Stimulated activated memory B cell treated with anti-CD40 and anti-IgM and Interleukin-4, amounts not matched to agents 10 μg/mL and 1 μg/mL and 100 μg/mL, for 72 hours (primary cell): ENCODE measurements at places on chromosomes 4 and X.

DNA sequence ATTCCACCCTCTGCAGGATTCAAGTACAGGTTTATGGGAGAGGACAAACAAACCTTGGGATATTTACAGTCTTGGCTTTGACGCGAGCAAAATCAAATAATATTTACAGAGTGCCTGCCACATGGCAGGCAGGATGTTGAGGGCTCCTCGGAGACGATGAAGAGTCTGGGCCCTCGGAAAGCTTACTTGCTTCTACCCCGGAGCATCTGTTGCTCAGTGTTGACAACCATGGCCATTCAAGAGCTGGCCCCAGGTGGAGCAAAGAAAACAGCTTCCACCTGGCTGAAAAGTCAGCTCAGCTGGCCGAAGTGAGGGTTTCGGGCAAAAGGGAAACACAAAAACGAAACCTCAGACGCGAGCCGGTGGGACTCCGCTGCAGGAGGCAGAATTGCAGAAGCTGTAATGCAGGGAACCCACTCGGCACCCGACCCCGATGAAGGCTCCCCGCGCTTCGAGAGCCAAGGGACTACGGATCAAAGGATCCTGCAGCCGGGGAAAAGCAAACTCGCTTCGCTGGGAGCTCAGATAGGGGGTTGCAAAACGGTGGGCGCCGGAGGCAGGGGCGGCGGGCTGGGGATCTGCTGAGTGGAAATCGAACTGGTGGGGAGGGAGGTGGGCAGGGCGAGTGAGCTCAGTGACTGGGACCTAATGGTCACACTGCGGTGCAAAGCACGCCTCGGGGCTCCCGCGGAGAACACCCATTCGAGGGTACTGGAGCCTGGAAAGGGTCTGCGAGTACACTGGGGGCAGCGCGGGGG is 805 bp downstream of the ATP8A1 start:
- peak; percentile 37 for ATAC-seq

DNA sequence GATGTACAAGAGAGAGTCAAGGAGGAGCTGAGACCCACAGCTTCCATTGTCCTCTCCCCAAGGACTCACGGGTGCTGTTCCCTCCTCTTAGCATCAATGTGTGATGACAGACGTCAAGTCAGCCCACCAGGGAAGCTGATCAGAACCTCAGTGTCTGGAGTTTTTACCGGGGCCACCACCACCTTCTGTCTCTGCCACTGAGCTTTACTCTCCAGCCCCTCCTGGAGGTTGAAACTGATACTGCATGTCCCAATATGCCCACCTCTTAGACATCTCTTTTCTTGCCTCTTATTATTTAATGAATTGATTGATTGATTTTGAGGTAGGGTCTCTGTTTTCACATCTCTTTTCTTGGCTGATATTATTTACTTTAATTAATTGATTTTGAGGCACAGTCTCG is 10.3 kb upstream of the AKAP17A start:
- peak; percentile 57 for ATAC-seq

- peak; percentile 85 for ATAC-seq
These were observed 208.7 kb downstream of the CHIC2 start for GRCh38 chr4:53855581-53856250.

DNA sequence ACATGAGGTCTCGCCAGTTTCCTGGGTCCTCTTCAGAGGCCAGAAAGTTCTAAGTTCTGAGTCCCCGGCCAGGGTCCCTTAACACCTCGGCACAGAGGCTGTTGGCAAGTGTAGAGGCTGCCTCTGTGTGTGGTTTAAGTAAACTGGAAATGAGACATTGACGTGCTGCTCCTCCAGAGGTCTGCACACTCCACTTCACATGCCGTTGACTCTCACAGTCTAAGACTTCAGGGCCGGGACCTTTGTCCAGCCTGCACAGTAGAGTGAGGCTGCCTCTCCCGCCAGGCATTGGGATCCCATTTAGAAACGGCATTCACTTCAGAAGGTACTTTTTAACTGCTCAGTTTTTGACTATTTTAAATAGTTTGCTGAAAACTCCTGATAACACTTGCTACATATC is 10.6 kb upstream of the TADA2B start:
- no peak for ATAC-seq

- ATAC-seq, result no peak
These were observed 339.3 kb downstream of the NKX6-1 start for GRCh38 chr4:84159762-84160161.

GRCh38 chr4:99947190-99947578 is 766 bp upstream of the DNAJB14 start:
- no peak for ATAC-seq

GRCh38 chr4:131459430-131460101 is 1689.5 kb upstream of the PCDH10 start:
- ATAC-seq, result peak; percentile 48

- ATAC-seq, result peak; percentile 51
These were observed at the start of gene ANXA3 for GRCh38 chr4:78551420-78552351. ANXA3 (plus strand) TSS chr4:78551770; CDS start chr4:78554474, 2,704 bp downstream.

DNA sequence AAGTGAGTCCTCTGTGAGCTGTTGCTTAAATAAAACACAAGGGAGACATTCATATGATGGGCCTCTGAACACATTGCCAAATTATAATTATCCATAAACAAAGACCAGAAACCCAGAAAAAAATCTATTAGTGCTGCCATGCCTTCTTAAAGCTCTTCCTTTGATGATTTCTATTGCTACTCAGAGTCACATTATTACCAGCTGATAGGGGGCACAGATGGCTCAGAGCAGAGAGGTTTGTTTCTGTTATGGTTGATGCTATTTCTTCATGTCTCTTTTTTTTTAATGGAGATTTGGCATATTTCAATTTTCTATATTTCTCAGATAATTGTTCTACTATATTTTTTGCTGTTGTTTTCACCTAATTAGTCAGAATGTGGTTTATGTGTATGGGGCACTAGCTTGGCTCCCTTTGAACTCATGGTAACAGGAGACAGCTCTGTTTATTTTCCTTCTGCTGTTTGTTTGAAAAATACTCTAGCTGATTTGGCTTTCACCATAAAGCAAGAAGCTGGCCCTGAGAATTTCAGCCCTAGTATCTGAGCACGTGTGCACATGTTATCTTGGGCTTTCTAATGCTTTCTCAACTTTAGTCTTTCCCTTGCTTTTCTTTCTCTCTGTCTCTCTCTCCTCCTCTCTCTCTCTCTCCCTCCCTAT is 568.8 kb downstream of the PPARGC1A start:
- no peak for ATAC-seq

GRCh38 chr4:55732864-55733263 is 86.7 kb upstream of the EXOC1L start:
- ATAC-seq, result no peak

GRCh38 chr4:183409483-183409882 is 35.0 kb upstream of the CDKN2AIP start:
- no peak for ATAC-seq

DNA sequence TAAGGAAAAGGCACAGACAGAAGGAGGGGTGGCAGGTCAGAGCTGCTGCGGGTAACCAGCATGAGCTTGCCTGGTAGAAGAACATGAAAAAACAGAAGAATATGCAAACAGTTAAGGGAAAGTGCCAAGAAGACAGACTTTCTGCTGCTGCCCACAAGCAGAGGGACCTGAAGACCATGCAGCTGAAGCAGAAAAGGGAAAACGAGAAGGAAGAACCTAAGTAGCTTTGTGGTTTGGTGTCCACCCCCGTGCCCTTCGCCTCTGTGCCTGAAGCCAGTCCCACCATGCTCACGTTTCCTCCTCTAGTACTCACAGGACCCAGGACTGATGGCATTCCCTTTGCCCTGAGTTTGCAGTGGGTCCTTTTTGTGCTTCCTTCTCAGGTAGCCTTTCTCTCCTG is 62.8 kb downstream of the UBA6 start:
- no peak for ATAC-seq

DNA sequence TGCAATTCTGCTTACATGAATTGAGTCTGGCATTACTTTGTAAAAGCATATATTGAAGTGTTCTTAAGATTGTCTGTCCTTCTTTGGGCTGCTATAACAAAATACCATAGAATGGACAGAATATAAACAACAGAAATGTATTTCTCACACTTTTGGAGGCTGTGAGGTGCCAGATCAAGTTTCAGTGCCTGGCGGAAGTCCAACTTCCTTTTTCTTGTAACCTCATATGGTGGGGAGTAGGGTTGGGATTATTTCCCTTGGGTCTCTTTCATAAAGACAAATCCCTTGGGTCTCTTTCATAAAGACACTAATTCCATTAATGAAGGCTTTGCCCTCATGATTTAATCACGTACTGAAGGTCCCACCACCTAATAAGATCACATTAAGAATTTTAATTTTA is 199.3 kb upstream of the GRID2 start:
- ATAC-seq, result no peak

GRCh38 chrX:110037178-110037577 is 34.3 kb downstream of the TMEM164 start:
- ATAC-seq, result no peak

GRCh38 chrX:143081231-143081630 is 55.5 kb downstream of the SPANXN4 start:
- no peak for ATAC-seq

DNA sequence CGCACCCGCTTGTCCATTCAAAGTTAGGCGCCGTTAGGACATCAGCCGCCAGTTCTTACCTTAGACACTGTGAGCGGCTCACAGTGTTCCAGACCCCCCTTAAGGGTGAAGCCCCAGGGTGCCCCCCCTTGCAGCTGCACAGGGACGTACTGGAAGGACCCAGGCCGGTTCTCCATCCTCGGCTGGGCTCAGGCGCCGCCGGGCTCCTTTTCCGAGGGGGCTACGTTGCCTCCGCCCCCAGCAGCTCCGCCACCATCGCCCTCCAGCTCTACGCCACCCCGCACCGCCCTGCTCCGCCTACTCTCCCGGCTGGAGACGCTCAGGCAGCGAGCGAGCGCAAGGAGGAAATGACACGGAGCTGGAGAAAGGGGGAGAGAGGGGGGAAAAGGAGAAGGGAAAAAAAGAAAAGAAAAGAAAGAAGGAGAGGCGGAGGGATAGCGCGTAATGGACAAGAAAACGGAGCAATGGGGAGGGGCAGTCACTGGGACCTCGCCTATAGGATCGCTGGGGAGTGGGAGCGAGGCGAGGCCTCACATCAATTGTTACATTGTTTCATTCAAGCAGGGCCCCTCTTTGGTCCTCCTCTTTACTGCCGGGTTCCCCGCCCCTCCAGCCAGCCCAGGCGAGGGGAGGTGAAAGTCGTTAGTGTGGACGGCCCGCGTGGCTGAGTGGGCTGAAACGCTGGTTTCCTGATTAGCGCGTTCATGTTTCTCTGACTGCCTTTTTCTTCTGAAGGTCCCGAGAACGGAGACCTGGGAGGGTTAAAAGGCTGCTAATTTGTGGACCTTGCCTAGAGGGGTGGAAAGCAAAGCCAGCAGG is at the start of gene SHROOM4:
SHROOM4 (minus strand) TSS at position 352 of the 819 bp plus-strand sequence; CDS start at position 176, 176 bp downstream.
- no peak for ATAC-seq

DNA sequence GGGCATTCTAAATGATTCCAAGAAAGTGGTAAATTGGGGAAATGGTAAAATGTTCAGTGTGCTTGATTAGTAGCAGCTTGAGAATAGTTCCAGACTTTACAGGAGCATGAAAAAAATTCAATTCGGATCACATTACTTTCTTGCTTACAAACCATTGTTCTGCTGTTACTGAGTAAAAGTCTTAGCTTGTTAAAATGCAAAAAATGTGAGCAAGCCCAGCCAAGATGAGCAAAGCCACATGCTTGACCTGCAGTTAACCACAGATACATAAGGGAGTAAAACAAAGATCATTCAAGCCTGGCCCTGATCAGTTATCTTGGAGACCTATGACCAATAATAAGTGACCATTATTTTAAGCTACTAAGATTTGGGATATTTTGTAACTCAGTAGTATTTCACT is 562.9 kb upstream of the MAGEB2 start:
- ATAC-seq, result no peak

DNA sequence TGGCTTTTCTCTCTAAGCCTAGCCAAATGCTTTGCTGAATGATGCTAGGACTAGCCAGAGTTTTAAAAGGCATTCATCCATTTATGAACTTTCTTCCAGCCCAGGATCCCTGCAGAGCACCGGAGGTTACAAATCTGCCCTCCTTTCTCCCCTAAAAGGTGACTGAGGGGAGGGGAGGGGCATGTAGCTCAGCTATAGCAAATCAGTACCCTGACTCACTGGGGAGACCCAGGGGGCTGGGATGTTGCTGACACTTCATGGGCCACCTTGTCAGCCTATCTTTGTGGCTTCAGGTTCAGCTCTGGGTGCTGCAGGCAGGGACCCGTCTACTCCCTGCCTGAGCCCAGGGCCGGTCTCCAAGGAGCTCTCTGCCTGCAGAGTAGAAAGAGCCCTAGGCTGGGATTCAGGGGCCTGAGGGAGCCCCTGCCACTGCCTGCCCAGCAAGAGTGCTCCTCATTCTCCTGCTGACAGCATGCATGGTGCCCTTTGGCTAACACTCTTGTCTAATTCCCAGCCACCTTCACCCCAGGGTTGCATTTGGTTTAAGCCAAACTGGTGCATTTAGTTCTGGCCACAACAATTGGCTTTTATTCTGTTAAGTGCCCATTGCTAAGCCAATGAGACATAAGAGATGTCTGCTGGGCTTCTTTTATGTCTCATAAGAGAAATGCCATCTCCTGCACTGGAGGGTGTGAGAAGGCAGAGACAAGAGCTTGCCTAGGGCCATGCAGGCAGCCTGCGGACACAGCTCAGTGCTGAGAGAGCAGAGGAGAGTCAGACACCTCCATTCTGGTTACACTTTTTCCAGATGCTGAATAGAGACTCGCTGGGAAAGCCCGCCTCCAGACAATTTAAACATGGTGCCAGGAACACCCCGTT is 11.9 kb upstream of the UBA6 start:
- no peak for ATAC-seq

GRCh38 chr4:110808351-110808878 is 185.5 kb upstream of the PITX2 start:
- no peak for ATAC-seq

DNA sequence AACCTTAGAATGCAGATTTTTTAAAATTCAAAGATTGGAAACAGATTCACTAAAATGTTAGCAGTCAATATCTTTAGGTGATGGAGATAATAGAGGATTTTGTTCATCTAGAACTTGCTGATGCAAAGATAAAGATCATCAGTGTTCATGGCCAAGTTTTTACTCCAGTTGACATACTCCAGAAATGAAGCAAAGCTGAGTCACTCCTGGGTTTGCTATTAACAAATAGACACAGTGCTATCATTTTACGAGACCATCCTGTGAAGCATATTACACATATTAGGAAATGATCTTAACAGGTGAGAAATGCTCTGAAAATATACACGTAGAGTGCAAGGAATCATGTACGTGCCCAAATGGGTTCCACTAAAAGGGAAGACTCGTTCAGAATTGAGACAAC is 170.6 kb upstream of the FAM9B start:
- no peak for ATAC-seq

DNA sequence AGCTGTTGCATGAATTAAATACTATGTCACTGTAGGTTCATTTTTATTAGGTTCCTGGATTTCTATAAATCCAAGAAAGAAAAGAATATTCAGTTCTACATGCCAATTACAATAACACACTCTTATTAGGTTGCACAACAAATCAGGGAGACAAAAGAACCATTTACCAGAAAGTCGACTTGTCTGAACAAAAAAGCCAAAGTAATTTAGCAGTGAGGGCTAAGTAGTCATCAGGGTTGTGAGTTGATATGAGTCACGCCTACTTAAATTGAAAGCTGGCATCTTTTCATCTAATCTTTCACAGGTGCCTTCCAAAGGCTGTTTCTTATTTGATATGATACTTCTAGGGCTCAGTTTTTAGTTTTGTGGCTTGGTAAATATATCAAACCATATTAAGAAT is 25.4 kb upstream of the GNRHR start:
- ATAC-seq, result no peak

GRCh38 chrX:336227-336626 is 17.6 kb upstream of the GTPBP6 start:
- no peak for ATAC-seq
